Stimulated activated CD4-positive, alpha-beta T cell treated with anti-CD3 and anti-CD28 coated beads, Interleukin-15, amount 100 ng/mL, for 1 hour (primary cell): ENCODE measurements at places on chromosomes 16 and 17.
A peak's percentile ranks its signal among the peaks of the same experiment; 100 is the strongest.

- no peak for DNase-seq
Measured at GRCh38 chr17:66769911-66770310, 65.0 kb upstream of the CACNG5 start.

GRCh38 chr17:81867991-81868673, 3.0 kb downstream of the ARHGDIA start:
- DNase-seq, result no peak

- DNase-seq, result no peak
Measured at GRCh38 chr17:77036136-77036840, 104.5 kb upstream of the SEC14L1 start.

DNA sequence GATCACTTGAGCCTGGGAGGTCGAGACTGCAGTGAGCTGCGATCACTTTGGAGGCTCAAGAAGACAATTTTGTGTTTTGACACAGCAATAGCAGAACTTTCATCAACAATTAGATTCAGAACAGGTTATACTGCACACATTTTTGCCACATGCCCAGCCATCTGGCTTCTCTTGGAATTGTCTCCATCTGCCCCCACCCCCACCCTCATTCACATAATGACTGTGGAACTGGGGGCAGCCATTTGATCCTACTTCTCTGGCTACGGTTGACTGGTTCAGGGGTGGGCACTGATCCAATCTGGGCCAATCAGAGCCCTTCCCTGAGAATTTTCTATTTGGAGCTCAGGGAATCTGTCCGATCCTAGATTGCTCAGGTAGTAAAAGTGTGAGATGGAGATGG, 14.0 kb downstream of the TMEM92 start:
- DNase-seq, result no peak

DNA sequence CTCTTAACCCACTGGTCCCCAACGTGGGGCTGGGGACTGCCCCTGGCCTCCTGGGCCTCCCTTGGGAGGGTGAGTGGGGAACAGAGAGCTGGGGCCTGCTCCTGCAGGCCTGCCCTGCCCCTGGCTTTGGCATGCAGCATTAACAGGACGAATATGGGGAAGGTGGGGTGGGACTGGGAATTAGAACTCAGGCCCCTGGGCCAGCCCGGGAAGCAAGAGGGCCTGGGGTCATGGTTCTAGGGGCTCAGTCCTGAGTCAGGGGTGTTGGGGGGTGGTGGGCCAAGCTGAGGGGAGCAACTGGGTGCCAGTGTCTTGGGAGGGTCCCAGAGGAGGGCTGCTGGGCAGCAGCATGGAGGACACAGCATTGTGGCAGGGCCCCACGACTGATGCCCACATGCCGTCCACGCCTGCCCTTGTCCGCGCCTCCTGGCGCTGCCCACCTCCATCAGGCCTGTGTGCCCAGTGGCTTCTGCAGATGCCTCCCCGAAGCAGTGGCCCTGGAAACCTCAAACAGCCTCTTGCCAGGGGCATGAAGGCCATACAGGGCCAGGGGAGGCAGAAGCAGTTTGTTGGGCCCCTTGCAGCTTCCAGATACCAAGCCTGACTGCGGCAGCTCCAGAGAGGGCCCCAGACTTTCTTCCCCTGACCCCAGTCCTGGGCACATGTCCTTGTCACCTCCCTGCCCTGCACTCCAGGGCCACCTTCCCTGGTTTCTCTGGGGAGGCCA, 4.8 kb downstream of the MAP2K3 start:
- no peak for DNase-seq

- DNase-seq, result no peak
Measured at GRCh38 chr17:14405189-14405588, 104.3 kb downstream of the HS3ST3B1 start.

GRCh38 chr16:9850817-9851216, 331.4 kb downstream of the GRIN2A start:
- DNase-seq, result no peak

- DNase-seq, result no peak
Measured at GRCh38 chr17:45573924-45574770, 83.6 kb upstream of the PLEKHM1 start.

DNA sequence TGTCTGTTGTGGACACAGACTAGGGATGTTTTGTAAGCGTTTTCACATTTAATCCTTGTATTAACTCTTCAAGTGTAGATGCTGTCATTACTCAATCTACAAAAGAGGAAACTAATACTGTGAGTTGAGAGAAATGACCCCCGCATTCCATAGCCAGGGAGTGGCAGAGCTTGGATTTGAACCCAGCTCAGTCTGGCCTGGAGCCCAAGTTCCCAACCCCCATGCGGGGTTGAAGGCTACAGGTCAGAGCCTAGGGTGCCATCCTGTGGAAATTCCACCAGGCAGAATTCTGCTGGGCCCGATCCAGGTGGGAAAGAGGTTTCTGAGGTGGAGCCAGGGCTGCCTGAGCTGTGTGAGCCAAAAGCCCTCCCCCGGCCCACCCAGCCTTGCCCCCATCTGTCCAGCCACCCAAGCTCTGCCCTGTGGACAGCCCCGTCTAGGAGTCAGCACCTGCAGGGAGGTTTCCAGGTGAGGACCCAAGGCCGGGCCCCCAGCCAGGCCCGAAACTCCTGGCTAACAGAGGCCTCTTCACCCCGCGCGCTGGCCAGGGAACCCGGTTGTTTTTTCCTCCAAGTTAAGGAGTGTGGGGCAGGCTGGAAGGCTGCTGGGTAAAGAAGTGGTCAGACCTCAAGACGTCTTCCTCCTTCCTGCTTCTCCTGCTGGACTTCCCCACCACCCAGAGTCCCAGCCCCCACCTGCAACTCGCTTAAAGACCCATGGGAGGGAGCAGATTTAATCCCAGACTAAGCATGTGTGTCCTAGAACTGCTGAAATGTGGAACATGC, 5.7 kb downstream of the MMP15 start:
- no peak for DNase-seq

- DNase-seq, result no peak
Measured at GRCh38 chr16:66428682-66429251, 1.7 kb downstream of the BEAN1 start.

DNA sequence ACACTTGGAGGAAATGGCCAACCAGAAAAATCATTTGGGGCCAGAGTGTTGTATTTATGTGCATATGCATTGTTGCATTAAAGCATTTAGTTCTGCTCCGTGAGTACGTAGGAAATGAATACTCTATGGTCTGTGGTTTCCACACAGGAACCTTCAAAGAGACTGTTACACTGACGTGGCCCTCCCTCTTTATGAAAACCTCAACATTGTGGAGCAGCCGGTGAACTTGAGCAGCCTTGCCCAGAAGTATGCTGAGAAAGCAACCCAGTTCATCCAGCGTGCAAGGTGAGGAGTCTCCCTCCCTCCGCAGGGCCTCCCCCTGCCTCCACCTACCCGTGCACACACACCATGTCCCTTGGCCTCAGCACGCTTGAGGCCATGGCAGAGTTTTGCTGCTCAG, 65.2 kb downstream of the ARSG start:
- DNase-seq, result peak; percentile 19

GRCh38 chr16:89317729-89318429, 100.4 kb downstream of the ZNF778 start:
- no peak for DNase-seq

GRCh38 chr17:42750739-42751344, 6.0 kb upstream of the EZH1 start:
- no peak for DNase-seq
